ENCODE measurements at places on chromosomes 3 and 15. TPM values are rescaled to one million over a fixed set of nuclear protein-coding genes. Genes with fewer than 3 reads are reported as not detected.

SPINK8 gene
- total RNA-seq = not detected

DNA sequence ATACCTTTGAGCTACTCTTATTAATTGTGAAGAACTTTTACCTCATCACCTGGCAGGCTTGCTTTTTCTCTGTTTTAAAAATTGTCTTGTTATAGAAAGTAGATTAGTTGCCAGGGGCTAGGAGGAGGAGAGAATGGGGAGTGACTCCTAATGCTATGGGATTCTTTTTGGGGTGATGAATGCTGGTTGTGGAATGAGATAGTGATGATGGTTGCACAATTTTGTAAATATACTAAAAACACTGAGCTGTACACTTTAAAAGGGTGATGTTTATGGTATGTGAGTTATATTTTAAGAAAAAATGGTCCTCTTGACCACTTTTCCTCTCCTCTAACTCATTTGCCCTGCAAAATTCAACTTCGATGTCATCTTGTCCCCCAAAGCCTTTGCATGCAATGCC lies 31.8 kb upstream of the LRIG1 start:
- no peak for DNase-seq

GRCh38 chr3:192487033-192487432 lies 240.3 kb downstream of the FGF12 start:
- DNase-seq = no peak

DNA sequence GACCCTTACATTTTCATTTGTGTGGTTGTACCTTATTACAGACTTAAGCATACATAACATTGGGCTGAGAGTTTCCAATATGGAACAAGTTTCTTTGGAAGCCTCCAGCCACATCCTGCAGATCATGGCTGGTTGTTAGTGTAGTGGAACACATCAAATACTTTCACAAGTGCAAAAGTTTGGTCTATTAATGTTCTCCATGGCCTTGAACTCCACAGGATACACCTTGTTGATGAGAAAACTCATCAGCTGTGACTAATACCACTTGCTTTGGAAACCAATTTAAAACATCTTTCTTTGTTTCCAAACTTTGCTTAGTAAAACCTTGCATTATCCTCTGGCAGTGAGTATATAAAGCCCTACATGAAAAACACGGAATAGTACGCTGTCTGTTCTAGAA lies 46.1 kb downstream of the MYZAP start:
- DNase-seq = no peak

DNA sequence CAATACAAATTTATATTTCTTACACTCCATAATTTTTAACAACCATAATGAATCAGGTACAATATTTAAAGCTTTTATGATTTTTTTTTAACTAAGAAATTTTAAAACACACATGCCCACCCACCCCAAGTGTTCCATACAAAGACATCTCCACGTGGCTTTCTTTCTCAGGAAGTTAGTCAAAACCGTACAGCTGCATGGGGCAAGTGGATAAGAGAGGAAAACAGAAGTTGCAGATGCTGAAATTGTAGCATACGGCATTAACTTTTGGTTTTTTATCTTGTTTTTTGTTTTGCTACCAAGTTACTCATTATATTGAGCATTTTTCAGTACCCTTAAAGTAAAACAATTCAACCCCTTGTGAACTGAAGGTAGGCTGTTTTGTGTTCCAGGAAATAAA lies 14.8 kb downstream of the GNB4 start:
- DNase-seq = no peak

Measured in heart left ventricle (tissue), 16 donors.